ENCODE measurements at places on chromosomes 3 and 15.

DNA sequence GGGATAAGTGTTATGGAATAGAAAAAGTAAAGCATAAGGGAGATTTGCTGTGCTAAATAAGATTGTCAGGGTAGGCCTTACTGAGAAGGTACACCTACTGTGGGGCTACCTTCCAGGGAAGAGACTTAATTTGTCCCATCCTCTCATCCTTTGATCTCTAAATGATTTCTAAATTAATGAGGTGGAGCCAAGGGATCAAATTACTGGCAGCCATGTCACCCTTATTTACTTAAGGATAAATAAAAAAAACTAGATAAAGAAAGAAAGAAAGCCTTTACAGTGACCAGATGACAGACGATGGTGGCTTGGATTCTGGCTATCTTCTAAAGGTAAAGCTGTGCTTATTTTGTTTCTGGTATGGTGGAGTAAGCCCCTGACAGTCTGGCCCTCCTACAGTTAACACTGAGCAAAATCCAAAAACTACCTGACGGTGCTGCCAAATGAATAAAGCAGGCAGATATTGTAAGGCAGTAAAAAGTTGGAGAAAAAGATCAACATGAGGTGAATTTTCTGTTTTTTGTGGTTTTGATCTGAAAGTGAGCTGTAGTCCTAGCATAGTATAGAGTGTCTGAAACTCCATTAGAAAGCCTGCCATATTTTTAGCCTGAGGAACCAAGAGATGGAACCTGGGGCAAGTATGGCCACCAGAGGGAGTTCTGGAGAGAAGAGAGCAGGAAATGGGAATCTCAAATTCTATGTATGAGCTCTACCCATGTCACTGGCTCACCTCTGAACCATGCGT lies 285.1 kb upstream of the MANF start:
- DNase-seq = no peak

DNA sequence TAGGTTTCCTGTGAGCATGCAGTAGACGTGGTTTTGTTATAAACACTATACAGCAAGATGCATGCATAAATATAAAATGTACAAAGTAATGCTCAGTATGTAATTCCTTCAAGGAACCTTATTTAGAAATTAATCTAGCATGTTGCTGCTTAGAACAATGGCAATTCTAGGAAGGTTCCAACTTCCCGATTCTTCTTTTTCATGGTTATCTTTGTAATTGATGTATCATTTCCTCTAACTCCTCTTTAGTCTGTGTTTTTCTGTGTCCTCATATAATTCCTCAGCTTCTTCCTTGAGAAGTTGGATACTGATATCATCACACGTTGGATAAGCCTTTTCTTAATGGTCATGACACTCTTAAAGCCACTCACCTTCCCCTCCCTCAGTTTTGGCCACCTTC lies 3.5 kb downstream of the TSEN2 start:
- DNase-seq = no peak

GRCh38 chr15:45892182-45892581 lies 257.4 kb downstream of the SQOR start:
- no peak for DNase-seq

DNA sequence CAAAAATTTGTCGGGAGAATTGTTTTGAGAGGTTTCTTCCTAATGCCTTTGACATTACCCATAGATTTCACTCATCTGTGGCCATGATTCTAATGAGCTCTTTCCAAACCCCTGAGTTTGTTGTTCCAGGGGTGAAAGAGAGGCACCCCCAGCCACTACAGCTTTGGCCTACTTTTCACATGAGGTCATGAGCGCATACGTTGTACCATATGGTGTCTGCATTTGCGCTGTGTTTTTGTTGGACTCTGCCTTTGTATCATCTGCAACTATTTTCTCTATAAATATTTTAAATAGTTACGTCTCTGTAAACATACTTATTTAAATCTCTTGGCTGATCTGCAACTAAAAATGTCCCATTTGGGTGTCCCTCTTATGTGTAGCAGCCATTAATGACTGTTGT lies 107.9 kb downstream of the LRTM1 start:
- DNase-seq = no peak

GRCh38 chr15:71801935-71802655 lies 8.3 kb upstream of the NR2E3 start:
- DNase-seq = no peak

GRCh38 chr3:191768421-191768820 lies 307.5 kb downstream of the PYDC2 start:
- no peak for DNase-seq

DNA sequence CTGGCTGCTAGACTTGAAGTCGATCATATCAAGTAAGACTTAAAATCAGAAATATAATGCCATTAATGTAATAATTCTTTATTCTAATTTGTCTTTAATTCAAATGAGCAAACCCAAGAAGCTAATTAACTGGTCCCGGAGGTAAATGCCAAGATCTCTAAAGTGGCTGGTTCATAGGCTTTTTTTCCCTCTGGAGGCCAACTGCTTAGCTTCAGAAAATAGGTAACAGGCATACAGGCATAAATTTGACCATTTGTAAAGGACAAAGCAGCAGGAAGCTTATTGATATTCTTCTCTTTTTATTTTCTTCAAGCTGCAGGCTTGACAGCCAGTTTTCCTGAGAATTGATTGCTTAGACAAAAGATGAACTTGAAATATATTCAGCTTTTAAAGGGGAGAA lies 158.6 kb upstream of the RAP2B start:
- DNase-seq = no peak

- DNase-seq = no peak
These were observed 87.6 kb upstream of the SOX2 start for GRCh38 chr3:181623924-181624694.

DNA sequence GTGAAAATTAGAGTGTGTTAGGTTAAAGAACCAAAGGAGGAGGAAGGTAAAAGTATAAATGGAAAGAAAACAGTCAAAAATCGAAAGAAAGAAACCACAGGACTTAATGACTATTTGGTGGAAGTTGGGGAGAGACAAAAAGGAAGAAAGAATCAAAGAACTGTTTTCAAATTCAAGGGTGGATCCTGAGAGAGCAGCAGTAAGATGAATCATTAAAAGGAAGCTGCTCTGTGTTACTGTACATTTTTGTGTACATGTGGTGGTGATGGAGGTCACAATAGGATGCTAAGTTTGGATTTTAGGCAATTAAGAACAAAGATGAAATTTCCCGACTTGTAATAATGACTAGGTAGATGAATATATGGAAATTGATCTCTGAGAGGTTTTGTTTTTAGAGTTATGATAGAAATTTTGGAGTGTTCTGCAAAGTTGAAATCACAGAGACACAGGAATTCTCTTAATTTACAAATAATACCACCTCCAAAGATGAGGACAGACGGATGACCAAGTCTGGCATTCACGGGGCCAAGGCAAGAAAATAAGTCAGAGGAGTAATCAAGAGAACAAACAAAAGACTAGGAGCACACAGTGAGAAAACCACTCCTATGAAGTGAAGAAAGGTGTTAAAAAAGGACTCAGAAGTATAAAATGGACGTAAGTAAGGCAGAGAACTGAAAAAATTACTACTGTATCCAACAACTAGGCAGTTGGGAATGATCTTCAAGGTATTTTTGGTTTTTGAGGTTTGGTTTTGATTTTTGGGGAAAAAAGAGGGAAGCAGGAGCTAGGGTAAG lies 7.1 kb downstream of the DHX36 start:
- DNase-seq = no peak

- DNase-seq = no peak
These were observed 9.1 kb downstream of the ATOSA start for GRCh38 chr15:52670087-52670486.

- no peak for DNase-seq
These were observed 77.7 kb upstream of the GPR149 start for GRCh38 chr3:154507727-154508126.

DNA sequence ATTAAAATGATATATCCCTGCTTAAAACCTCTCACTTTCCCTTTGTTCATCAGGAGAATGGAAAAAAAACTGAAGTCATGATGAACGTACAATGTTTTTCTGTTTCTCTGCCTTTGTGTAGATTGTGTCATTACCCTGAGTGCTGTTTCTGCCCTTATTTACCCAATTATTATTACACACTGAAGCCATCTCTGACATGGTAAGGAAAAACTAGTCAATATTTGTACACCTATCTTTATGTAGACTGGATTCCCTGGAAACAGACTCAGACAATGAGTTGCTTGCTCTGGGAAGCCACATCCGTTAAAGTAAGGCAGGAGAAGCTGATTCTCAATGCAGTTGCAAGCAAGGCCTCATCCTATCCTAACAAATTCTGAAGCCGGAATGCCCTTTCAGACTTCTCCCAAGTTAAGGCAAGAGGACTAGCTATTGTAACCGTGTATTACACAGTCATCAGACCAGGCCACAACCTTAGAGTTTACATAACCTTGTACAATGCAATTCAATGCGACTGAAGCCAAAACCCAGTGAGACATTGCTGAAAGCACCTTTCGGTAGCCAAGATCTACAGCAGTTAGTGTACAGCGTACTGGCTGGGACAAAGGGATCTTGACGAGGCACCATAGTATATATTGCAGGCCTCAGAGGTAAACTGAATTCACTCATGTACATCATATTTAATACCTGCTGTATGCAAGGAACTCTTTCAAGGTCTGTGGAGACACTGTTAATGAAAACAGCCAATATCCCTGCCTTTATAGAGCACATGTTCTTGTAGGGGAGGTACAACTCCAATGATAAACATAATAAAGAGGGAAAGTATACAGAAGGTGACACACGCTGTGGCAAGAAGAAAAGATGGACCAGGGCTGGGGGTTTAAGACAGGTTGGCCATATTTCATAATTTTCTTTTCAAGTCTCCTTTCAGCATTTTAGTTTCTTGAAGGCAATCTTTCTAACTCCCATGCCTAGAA lies 1040.8 kb upstream of the SEMA6D start:
- DNase-seq = no peak

DNA sequence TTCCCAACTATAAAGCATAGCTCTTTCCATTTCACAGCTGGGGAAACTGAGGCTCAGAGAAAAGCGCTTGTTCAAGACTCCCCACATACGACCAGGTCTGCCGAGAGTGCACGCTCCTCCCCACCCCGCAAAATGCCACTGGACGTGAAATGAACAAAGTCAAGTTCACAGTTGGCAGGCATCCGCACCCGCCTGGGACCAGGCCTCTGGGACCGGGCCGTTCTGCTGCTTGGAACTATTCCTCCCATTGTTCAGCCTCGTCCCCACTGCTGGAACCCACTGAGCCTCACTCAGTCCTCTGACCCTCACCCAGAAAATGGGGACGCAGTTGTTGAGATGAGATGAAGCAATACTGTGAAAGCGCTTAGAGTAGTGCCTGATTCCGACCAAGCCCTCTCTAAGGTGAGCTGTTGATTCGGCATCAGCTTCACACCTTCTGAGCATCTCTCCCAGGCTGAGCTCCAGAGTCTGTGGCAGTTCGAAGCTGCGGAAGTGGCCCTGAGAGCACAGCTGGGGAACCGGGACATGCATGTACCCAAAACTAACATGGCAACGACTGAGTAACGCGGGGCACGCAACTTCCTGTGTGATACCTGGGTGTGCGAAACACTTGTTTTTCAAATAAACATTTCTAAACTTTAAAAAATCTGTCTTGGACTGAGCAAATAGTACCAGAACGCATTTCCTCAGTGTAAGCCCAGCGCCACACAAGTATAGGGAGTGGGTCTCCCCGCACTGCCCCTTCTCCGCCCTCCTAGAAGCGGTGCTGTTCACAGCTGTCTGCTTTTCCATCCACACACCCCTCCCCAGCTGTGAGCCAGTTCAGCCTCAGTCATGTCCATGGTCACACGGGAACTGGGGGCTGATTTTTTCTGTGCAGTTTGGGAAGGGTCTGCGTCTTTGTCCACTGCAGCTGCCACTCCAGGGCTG lies 93.4 kb downstream of the CHSY1 start:
- no peak for DNase-seq

- no peak for DNase-seq
These were observed 32.0 kb upstream of the RYK start for GRCh38 chr3:134282659-134283047.

- no peak for DNase-seq
These were observed 267.7 kb downstream of the XXYLT1 start for GRCh38 chr3:195003006-195003892.

GRCh38 chr3:99753268-99753975 lies 64.2 kb upstream of the CMSS1 start:
- peak; percentile 40 for DNase-seq

- DNase-seq = no peak
These were observed 67.8 kb upstream of the SLC24A5 start for GRCh38 chr15:48052946-48053345.

GRCh38 chr15:64901914-64902313 lies 9.8 kb upstream of the ANKDD1A start:
- no peak for DNase-seq

GRCh38 chr3:46717447-46718231 lies at the start of gene PRSS50:
TSS of gene PRSS50 (minus strand) at chr3:46717869. CDS start at chr3:46717824, 45 bp downstream.
- DNase-seq = no peak

- no peak for DNase-seq
These were observed 30.2 kb downstream of the NCK1 start for GRCh38 chr3:136891934-136892855.

- no peak for DNase-seq
These were observed 43.1 kb downstream of the BTLA start for GRCh38 chr3:112456147-112456546.

GRCh38 chr3:72597756-72598195 lies 250.5 kb downstream of the SHQ1 start:
- DNase-seq = no peak

DNA sequence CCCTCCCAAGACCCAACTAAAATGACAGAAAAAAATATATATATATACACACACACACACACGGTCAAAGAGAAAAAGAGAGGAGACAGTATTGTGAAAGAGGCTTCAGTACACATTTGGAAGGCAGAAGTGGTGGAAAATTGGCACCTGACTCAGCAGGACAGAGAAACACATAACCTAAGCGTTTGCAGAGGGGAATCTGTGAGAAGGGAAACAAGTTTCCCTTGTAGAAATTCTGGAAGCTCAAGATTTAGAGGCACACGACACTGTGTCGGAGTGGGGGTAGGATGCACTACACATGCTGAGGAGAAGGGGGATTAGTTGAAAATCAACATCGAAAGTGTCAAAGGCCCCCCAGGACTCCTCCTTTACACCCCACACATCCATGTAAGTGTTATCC lies 53.1 kb downstream of the PAK2 start:
- no peak for DNase-seq

DNA sequence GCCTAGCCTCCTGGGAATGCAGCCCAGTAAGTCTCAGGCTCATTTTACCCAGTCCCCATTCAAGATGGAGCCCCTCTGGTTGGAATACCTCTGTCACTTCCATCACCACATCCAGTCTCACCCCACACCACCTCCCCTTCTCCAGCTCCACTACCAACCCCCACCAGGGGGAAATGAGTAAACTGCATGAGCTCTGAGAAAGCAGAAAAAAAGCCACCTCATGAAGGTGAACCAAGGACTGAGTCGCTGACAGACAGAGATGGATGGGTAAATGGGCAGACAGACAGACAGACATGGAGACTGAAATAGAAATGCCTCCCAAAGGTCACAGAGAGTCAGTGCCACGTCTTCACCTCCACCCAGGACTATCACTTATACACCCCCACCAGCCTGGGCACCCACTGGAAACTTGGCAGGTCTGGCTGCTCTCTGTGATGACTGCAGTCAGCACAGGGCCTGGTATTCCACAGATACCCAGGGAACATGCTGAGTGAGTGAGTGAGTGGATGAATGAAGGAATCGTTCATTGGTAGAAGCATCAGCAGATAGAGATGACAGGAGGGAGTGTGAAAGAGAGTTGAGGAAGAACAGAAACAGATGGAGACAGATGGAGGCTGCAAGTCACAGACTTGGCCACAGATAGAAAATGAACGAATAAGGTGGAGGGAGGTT lies 4.9 kb upstream of the LOXL1 start:
- DNase-seq = no peak

GRCh38 chr15:51818150-51818549 lies 11.3 kb upstream of the TMOD3 start:
- DNase-seq = no peak

- DNase-seq = peak; percentile 13
These were observed 37.8 kb upstream of the TRH start for GRCh38 chr3:129936757-129937156.

- DNase-seq = no peak
These were observed 255.9 kb downstream of the DOCK3 start for GRCh38 chr3:50930371-50931208.

Data from brain pericyte (primary cell).